NCI-H226 (cell line): ENCODE measurements at places on chromosomes 11 and 22.
A peak's percentile ranks its signal among the peaks of the same experiment; 100 is the strongest.

GRCh38 chr11:75523811-75524664 lies 1.7 kb downstream of the GDPD5 start:
- DNase-seq, result no peak

- DNase-seq, result no peak
Observed at GRCh38 chr11:125167954-125168835, 3.6 kb downstream of the PKNOX2 start.

DNA sequence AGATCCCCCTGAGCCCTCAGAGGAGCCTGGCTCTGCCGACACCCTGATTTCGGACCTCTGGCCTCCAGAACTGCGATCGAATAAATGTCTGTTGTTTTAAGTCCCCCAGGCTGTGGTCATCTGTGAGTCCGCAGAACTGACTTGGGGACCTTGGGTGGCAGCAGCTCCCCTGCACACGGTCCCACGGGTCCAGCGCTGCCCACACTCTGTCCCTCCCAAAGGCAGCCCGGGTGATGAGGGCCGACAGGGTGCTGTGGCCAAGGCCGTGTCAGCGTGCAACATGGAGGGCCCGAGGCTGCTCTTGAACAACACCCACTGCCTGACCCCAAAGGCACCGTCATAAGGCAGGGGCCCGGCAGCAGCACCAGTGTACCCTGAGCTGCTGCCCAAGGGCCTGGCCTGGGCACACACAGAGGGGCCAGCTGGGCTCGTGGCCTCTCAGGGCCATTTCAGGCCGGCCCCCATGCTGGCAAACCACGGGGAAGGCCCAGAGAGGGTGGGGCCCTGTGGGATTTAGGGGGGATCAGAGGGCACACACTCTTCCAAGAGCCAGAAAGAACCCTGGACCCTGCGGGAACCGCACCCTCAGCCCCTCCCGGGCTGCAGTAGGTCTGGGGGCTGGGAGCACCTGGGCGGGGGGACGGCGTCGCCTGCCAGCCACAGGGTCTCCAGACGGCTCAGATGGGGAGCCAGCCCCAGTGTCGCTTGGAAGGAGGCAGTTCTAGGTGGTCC lies 77.1 kb upstream of the PRR5 start:
- DNase-seq, result no peak

DNA sequence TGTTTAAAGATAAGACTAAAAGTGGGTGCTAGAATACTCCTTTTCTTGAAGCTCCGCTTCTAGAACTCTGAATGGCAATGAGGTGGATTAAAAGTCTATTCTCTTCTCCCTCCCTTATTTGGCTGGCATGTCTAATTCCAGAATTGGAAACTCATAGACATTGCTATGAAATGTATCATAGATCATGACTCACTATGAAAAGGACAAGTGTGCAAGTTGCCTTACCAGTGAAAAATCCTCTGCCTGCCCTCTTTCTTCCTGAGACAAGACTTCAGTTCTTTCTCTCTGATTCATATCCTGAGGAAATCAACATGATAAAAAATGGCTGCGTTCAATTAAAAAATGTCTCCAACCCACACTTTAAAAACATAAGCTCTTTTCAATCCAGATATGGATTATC lies 73.2 kb upstream of the BLID start:
- peak; percentile 96 for DNase-seq

DNA sequence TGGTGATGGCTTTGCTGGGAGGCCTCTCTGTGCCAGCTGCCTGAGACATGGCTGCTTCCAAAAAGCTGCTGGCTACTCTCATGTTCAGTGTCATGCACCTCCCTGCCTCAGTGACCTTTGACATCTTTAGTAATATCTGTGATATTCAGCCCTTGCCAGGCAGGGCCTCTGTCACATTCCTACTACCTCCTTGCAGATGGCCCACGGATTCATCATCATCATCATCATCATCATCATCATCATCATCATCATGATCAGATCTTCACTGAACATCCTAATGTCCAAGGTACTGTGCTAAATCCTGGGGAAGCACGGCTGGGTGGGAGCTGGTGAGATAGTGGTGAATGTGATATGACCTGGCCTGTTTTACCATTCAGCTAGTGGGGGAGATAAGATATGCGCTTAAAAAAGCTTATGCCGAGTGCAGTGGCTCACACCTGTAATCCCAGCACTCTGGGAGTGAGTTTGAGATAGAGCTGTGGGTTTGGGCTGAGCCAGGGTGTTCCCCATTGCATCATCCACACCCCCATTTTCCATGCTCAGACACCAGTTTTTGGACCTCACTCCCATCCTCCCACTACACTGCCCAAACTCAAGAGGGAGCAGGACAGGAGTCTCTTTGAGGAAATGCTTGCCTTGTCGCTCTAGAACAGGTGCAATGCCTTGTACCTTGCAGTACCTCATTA lies 17.1 kb upstream of the TMPRSS13 start:
- DNase-seq, result peak; percentile 8

GRCh38 chr11:64100360-64100759 lies 64.6 kb downstream of the FLRT1 start:
- no peak for DNase-seq

DNA sequence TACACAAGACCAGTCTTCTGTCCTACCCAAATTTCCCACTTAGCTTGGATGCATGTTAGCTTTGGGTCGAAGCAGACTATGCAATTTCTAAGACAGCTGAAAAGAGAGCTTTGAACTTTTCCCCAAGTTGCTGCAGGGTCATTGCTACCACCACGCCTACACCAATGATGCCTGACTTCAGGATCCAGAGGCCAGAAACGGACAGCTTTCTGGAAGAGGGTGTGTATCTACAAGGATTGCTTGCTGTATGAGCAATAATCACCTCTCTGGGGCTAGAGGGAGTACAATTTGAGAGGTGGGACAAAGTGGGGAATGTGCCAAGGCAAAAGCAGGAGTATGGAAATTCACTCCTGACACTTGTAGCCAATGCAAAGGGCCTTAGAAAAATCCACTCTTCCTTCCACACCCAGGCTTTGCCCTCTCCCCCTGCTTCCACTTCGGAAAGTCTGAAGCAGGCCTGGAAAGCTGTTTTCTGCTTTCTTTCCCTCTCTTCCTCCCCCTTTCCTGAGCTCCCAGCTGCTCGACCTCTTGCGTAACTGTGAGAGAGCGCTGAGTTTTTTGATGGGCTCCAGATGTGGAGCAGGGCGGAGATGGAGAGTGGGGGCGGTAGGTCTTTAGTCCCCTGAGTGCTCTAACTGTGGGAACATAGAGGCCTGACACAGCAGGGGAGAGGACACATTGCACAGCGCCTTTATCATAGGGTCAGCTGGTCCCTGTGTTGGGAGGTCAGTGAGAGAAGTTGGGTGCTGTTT lies 2.1 kb upstream of the PHLDB1 start:
- no peak for DNase-seq

DNA sequence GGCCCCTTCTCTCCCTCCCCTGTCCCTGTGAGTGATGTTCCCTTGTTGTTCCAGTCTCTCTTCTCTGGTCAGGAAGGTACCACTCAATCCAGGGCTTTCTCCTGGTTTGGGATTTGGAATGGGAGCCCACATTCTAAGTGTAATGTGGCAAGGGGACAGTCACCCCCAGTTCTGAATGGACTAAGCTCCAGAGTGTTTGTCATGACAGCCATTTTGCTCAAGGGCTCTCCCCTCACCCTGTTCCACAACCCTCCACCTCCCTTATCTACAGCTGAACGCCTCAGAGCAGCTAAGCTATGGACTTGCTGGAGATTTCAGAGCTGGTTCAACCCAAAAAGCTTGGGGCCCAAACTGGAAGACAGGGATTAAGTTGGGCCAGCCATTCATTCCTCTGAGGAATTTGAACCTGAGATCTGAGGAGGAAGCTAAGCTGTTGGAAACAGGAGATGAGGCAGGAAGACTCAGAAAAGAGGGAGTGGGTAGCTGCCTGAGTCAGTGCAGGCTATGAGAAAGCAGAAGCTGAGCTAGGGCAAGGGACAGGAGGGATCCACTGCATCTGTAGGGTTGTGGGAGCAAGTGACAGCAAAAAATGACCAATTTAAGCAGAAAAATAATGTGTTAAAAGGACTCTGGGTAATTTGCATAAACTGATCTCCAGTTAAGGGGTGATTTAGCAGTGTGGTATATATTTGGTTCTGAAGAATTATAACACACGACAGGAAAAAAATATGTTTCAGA lies 22.9 kb upstream of the FCHSD2 start:
- no peak for DNase-seq

GRCh38 chr11:117657794-117658193 lies 139.2 kb downstream of the DSCAML1 start:
- no peak for DNase-seq

DNA sequence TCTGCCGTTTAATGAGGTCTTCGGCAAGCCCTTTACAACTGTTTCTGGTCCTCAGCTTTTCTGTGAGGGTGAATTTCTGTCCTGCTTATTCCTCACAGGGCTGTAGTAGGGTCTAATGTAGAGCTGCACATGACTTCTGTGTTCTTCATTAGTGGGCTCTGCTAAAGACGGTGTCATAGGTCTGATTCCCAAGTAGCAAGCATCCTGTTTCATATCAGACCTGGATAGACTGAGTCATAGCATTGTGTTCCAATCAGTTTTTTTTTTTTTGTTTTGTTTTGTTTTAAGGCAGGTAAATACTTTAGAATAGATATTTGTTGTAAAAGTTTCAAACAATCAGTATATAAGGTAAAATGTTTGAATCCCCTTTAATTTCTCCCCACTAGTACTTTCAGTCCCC lies 35.4 kb downstream of the BIRC2 start:
- no peak for DNase-seq

- peak; percentile 56 for DNase-seq
Observed at GRCh38 chr22:20141186-20142077, 9.4 kb downstream of the CCDC188 start.

GRCh38 chr22:39240831-39241793 lies 3.7 kb downstream of the PDGFB start:
- DNase-seq, result peak; percentile 13

DNA sequence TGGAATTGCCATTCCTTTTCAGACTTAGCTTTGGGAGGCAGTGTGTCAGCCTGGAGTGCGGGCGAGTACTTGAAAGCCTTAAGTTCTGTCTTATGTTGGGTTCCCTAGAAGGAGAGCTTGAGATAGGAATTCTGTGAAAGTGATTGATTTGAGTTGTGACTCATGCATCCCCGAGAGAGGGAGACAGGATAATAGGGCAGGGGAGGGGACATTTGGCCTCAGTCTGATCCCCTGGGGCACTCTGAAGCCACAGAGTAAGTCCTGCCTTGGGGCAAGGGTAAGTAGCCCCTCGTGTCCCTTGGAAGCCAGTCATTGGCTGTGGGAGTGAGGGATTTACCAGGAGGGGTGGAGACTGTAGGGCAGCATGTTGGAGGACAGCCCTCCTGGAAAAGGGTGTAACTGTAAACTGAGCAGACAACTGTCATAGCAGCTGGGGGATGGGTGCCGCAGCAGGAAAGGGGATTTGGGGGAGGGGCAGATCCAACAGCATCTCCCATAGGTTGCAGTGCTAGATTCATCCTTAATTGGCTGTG lies 44.0 kb downstream of the KIAA1671 start:
- peak; percentile 58 for DNase-seq

- no peak for DNase-seq
Observed at GRCh38 chr11:45079075-45079444, 67.4 kb upstream of the PRDM11 start.

GRCh38 chr11:76007166-76007565 lies 192.2 kb downstream of the UVRAG start:
- no peak for DNase-seq

DNA sequence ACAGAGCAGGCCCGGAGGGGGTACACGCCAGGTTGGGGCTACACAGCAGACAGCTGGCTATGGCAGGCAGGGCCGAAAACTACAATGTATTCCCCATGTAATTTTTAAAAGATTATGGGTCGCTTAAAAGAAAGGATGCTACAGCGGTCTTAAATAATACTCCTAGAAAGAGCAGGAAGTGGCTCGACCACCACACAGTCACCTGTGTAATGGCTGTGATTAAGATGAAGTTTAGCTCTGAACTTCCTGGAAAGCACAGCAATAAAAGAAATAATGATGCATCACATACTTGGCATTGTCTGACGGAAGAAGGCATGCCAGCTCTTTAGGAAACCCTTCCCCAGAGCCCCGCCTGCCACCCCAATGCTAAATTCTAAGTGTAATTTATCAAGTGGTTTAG lies 32.6 kb downstream of the WNT11 start:
- DNase-seq, result peak; percentile 13

DNA sequence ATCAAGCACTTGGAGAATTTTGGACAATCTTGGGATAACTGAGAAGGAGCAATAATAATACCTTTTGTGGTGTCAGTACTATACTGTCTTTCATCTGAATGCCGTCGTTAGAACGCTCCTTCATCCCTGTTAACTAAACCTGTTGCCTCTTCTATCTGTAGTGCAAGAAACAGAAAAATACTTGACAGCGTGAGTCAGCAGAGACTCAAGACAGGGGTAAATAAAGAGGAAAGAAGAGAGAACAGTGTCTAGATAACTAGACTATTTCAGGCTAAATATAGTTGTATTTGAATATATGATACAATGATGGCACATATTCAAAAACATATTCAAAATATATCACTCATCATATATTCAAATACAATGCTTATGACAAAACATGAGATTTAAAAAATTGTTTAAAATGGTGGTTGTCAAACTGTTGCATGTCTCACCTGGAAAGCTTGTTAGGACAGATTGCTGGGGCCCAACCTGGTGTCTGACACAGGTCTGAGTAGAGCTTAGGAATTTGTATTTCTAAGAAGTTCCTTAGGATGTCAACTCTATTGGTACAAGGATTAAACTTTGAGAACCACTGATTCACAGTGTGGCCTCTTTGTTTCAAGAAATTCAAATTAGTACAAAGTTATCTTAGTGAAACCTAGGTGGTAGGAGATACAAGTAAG lies 17.4 kb downstream of the OOSP4A start:
- no peak for DNase-seq

DNA sequence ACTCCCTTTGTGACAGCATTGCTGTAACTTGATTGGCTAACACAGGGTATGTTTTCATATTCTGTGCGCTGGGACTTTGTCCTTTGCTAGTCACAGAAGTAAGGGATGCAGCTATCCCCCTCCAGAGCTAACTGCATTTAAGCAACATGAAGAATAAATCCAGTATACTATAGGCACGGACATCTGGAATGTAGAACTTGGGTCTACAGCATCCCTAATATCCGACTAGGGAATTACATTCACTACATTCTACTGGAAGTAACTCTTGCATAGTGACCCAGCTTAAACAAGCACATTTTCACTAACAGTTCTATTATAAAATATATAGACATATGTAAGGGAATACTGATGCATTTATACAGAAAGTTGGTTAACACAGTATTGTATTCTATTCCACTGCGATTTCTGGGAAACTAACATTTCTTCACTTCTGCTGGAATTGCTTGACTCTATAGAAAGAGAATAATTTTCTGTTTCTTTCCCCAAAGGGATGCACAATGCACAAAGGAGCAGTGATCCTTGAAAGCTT lies 13.1 kb downstream of the VSIG10L2 start:
- DNase-seq, result no peak
